Forelimb muscle (tissue), 1 donor: ENCODE measurements at places on chromosomes 4 and X.

DNA sequence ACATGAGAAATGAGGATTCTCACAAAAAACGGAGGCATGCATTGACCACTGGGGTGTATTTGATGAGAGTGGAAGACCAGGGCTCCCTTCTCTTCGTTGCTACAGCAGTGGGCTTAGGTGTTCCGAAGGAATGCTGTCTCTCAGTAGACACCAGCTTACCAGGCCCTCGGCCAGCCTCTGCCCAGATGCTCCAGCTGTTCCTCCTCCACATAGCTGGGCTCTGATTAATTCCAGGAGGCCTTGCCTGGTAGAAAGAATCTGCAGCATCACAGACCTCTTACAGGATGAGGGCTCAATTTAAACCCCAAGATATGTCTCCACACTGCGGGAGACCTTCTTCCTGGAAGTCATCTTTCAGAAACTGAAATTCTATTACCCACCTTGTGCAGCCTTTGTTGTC is 346.6 kb upstream of the TENM3 start:
- no peak for DNase-seq

GRCh38 chr4:38560768-38561558 is 103.0 kb upstream of the KLF3 start:
- DNase-seq = no peak

DNA sequence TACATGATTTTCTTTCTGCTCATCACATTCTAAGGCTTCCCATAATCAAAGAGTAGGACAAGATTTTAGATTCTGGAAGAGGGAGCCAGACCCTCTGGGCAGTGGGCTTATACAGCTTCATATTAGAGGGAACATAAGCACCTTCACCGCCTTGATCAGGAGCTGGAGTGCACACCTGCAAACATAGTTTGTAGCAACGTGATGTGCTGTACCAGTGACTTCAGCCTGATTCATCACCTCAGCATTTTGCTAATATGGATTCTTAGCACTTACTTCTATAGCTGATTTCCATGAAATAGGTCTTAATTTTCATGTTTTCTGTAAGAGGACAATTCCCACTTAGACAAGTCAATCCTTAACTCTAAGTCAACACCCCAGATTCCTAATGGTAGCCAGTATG is 36.7 kb downstream of the PCDH18 start:
- no peak for DNase-seq

DNA sequence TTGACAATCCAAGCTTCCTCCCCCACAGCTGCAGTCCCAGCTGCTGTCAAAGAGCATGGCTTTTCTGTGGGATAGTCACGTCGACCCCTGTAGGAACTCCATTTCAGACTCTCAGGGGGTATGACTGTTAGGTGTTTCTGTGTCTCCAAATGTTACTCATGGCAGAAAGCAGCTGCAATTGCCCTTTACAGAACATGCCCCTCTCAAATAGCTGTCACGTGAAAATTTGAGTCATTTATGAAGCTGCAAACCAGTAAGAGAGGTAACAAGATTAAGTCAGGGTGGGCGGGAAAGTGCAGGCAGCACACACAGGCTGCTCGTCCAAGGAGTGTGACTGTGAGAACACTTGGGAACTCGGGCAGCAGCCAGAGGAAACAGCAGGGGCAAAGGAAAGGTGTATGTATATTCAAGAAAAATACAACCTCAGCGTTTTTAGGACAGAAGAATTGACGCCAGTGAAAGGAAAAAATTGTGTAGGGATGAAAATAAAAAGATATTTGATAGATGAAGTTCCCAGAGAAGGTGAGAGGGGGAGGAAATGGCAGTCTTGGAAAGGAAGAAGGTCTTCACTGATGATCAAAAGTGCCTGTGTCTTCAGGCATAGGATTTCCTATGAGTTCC is 66.5 kb upstream of the TMEM184C start:
- no peak for DNase-seq

DNA sequence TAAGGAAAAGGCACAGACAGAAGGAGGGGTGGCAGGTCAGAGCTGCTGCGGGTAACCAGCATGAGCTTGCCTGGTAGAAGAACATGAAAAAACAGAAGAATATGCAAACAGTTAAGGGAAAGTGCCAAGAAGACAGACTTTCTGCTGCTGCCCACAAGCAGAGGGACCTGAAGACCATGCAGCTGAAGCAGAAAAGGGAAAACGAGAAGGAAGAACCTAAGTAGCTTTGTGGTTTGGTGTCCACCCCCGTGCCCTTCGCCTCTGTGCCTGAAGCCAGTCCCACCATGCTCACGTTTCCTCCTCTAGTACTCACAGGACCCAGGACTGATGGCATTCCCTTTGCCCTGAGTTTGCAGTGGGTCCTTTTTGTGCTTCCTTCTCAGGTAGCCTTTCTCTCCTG is 62.8 kb downstream of the UBA6 start:
- no peak for DNase-seq

DNA sequence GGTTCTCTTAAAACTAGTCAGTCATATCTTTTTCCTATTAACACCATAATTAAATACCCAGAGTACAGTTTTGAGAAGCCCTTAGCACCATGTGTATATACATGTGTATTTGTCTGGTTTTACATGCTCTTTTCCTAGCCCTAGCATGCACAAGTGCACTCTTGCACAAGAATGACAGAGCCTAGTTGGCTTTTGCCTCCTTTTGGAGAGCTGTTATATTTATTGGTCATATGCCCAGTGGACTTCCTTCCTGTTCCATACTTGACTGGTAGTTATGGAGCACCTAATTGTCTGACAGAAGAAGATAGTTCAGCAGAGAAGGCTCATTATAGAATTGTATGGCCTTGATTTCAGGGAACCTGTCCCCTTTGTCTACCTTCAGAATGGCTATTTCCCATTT is 155.6 kb downstream of the ARX start:
- DNase-seq = no peak

GRCh38 chrX:38095971-38096529 is 89.7 kb downstream of the SYTL5 start:
- no peak for DNase-seq

GRCh38 chrX:15873566-15873965 is 19.0 kb upstream of the AP1S2 start:
- no peak for DNase-seq

GRCh38 chr4:140609548-140610425 is 41.0 kb upstream of the UCP1 start:
- DNase-seq = peak; percentile 29

- DNase-seq = no peak
These were observed 52.7 kb upstream of the FTHL17 start for GRCh38 chrX:31124536-31124935.

- no peak for DNase-seq
These were observed 101.7 kb downstream of the PHOX2B start for GRCh38 chr4:41646862-41647261.

GRCh38 chrX:115423086-115423485 is 133.6 kb downstream of the LUZP4 start:
- no peak for DNase-seq

DNA sequence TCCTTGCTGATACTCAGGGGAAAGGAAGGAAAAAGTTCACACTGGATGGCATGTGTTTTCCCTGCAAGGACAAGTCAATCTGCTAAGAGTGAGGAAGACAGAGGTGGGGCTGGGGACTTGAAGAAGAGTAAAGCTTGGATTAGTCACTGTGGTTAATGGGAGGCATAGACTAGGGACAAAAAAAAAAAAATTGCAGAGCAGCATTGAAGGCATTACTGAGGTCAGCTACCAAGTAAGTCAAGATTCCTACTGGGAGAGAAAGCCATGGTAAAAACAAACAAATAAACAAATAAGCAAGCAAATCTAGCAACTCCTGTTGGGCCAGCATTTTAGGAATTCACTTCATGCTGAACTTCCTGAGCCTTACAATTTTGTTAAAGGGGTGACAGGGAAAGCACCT is 58.2 kb upstream of the GPC4 start:
- no peak for DNase-seq

GRCh38 chr4:77920371-77920770 is 57.7 kb downstream of the MRPL1 start:
- DNase-seq = no peak

DNA sequence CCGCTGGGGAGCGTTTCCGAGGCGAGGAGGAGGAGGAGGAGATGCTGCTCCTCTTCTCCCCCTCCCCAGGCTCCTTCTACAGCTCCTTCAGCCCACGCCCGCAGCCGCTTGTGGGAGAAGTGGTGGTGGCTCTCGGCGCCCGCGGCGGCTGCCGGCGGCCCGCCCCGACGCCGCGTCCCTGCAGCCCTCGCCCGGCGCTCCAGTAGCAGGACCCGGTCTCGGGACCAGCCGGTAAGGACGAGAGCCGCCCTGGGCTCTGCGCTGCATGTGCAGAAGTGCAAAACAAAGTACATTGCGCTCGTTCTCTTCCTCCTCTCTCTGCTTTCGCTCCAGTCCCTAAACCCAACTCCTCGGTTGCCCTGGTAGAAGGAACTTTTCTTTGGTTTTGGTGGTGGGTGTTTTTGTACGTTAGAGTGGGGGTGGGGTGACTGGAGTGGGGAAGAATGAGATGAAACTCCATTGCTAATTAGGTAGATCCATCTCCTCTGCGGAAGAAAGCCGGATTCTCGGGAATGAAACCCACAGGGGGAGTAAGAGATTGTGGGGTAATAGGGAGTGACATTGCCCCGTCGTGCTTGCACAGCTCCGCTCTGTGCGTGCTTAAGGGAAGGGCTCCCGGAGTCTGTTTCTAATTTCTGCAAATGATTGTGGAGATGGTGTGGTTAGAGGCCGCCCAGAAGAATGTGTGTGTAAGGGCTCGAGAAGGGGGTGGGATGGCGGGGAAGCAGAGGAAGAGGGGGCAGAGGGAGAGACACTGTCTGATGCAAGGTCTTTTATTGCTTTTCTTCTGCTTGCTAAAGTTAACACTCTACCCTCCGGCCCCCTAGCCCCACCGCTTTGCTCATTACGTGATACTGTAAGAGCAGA is 677 bp downstream of the PTPN13 start:
- DNase-seq = no peak

DNA sequence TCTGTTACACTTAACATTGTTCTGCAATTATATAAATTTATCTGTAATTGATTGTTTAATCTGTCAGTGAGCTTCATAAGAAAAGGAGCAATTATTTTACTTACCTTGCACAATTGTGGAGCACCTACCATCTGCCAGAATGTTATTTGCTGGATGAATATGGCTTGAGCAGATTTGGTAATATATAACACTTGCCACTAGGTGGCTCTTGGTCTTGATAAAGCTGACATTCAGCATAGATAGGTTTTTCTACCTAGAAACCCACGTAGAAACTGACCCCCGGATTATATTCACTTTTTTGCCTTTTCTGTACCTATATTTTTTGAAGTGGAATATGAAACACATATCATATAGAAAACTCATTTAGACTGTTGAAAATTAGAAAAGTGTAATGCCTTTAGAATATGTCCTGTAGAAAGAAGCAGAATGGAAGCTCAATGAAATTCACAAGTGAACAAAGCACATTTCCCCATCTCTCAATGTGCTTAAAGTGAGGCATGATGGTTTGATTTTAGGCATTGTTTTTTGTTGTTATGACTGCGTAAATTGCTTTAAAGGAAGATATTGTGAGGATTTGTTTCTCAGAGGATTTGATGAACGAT is 9.5 kb downstream of the RBPJ start:
- DNase-seq = no peak

GRCh38 chrX:71224098-71224708 is 1.2 kb downstream of the GJB1 start:
- no peak for DNase-seq

DNA sequence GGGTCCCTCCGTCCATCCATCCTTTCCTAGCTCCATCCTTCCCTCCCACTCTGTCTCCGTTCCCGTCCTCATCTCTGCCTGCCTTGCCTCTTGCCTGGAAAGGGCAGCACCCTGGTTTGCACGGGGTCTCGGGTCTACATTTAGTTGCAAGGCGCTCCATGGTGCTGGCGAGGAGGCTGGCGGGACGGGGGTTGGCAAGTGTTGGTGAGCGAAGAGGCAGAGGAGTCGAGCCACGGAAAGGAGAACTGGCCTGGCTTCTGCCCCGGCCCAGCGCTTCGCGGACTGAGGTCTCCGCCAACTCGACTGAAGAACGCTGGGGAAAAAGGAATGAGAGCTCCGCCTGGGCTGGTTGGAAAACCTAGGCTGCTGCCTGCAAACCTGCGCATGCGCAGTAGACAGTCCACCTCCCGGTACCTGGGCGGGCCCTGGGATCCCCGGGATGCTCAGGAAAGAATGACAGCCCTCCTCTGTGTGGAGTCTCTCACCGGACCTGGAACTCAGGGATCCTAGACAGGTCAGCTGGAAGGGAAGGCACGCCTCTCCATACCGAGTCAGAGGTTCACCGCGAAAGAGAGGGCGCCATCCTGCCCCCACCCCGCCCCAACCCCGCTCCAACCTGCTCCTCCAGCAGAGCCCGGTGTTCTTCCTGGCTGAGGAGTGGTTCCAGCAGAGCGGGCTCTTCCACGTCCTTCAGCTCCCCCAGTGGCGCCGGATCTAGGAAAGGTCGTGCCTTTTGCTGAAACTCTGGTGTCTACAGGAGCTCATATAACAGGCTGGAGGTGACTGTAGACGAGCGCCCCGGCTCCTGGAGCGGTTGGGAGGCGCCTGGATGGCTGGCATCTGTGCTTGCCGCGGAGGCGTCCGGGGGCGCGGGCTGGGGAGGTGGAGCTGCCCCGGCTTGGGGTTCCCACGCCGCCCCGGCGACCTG is 6.0 kb downstream of the FRG2 start:
- peak; percentile 4 for DNase-seq

DNA sequence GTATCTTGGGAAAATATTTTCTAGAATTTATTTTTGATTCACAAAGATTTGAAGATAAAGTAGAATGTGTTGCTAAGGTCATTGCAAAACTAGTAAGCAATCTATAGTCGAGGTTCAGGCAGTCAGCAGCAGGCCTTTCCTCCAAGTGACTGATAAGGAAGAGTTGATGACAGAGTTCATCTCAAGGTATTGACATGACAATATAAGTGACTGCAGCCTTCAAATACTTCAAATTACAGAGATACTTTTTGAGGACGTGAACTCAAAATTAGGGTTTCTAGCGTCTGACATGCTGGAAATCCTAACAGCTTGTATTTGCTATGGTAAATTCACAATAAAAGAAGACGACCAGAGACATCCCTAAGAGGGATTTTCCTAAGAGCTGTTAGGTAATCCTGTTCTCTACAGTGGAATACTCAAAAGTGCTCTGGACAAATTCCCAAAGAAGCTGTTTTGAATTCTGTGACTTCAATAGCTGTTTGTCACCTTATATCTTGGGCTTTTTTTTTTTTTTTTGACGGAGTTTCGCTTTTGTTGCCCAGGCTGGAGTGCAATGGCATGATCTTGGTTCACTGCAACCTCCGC is 7.4 kb downstream of the ARHGAP10 start:
- no peak for DNase-seq

- DNase-seq = no peak
These were observed 48.0 kb upstream of the TMEM164 start for GRCh38 chrX:109954955-109955354.

DNA sequence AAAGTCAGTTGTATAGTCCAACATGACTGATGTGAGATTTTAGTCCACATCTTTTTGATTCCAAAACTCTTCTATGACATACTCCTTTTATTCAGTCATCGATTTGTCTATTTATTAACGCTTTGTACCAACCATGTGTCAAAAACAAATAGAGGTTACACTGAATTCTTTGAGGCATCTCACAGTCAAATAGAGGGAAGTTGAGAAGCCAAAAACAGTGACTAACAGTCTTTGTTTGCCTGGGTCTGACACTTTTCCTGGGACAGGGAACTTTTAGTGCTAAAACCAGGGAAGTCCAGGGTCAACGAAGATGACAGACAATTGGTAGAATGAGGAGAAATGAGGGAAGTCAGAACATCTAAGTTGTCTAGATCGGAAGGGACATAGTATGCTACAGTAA is 169.9 kb upstream of the HS3ST1 start:
- DNase-seq = no peak

- no peak for DNase-seq
These were observed 12.5 kb downstream of the SYTL5 start for GRCh38 chrX:38018766-38019425.

- DNase-seq = no peak
These were observed 220.3 kb upstream of the SFRP2 start for GRCh38 chr4:154009191-154009590.
